ENCODE measurements at places on chromosomes 16 and 17.

- peak; percentile 52 for DNase-seq
These were observed 13.1 kb upstream of the SEPHS2 start for GRCh38 chr16:30458561-30459394.

GRCh38 chr16:30958175-30959079 lies 873 bp downstream of the SETD1A start:
- no peak for DNase-seq

- no peak for DNase-seq
These were observed 138.6 kb downstream of the TOX3 start for GRCh38 chr16:52408191-52408845.

DNA sequence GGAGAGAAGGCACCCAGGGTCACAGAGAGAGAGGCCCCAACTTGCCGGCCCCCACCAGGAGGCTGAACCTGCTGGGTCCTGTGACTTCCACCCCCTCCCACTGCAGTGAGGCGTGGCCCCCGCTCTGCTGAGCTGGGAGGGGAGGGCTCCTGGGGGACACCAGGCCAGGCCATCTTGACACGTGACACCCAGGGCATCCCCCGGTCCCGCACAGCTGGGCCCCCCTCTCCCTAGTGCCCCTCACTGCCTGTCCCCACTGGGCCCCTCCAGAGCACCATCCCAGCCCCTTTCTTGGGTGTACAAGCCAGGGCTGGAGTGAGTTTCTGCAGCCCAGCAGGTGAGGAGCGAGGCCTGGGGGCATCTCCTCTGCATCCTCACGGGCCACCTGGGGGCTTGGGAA lies 12.4 kb downstream of the UBALD1 start:
- DNase-seq, result no peak

DNA sequence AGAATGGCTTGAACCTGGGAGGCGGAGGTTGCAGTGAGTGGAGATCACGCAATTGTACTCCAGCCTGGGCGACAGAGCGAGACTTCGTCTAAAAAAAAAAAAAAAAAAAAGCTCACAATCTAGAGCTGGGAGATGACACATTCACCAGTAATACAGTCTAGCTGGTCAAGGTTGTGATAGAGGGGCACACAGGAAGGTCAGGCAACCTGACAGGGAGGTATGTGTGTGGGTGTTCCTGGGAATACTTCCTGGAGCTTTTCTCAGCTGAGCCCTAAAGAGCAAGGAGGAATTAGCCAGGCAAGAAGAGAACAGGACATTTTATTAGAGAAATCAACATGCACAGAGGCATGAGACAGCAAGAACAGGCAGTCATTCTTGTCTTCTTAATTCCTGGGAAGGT lies 216.7 kb downstream of the SHISA9 start:
- DNase-seq, result no peak

DNA sequence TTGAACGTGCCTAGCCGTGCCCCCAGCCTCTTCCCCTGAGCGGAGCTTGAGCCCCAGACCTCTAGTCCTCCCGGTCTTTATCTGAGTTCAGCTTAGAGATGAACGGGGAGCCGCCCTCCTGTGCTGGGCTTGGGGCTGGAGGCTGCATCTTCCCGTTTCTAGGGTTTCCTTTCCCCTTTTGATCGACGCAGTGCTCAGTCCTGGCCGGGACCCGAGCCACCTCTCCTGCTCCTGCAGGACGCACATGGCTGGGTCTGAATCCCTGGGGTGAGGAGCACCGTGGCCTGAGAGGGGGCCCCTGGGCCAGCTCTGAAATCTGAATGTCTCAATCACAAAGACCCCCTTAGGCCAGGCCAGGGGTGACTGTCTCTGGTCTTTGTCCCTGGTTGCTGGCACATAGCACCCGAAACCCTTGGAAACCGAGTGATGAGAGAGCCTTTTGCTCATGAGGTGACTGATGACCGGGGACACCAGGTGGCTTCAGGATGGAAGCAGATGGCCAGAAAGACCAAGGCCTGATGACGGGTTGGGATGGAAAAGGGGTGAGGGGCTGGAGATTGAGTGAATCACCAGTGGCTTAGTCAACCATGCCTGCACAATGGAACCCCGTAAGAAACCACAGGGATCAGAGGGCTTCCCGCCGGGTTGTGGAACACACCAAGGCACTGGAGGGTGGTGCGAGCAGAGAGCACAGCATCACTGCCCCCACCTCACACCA lies 724 bp downstream of the GAA start:
- DNase-seq, result no peak

DNA sequence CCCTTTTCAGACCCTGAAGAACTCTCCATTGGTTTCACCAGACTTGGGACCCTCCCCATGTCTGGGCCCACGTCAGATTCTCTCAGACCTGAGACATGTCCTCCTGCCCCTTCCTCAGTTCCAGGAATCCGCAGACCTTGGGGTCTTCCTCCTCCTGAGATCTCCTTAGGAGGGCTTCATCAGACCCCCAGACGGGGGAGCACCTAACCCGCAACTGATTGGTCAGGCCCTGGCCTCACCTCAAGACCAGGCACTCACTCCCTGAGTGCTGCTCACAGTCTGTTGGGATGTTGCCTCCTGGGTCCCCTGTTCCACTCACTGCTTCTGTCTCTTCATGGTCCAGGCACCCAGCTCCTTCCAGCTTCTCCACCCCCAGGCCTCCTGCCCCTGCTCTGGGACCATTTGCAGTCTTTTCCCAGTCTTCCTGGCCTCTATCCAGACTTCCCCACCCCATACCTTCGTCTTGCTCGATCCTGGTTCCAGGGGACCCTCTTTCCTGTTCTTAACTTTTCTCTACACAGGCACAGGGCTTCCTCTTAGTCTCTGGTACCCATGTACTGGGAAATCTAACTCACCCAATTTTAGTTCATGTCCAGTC lies 1.2 kb downstream of the GID4 start:
- DNase-seq, result no peak

DNA sequence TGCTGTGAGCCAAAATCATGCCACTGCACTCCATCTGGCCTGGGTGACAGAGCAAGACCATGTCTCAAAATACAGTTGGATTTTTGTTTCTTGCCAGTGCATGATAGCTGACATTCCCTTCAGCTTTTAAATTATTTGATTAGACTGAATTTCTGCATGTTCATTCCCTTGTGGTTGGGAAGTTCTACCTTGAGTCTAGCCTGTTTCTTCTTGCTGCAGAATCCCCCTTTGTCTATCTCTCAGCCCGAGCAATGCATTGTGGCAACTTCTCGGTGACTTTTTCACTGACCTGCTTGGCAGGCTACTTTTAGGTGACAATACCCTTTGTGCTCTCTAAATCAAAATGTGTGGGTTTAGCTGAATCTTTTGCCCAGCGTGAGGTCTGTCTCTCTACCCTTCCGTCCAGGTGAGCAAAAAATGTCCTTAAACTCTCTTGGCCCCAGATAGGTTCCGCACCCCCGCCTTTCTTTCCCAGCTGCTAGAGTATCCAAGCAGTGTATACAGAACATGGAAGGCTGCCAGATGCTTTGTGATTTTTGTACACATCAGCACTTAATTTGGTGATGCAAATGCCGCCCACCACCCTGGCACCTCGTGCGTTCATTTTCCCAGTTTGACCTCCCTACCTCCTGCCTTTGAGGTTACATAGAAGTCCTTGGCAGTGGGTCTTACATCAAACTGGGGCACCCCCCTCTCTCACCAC lies 130.2 kb downstream of the ABCC6 start:
- DNase-seq, result no peak

GRCh38 chr16:11708421-11708820 lies 34.2 kb downstream of the TXNDC11 start:
- no peak for DNase-seq

- DNase-seq, result no peak
These were observed 241.3 kb upstream of the ZFHX3 start for GRCh38 chr16:73289232-73289631.

- no peak for DNase-seq
These were observed 258.4 kb downstream of the C16orf95 start for GRCh38 chr16:87058728-87059250.

DNA sequence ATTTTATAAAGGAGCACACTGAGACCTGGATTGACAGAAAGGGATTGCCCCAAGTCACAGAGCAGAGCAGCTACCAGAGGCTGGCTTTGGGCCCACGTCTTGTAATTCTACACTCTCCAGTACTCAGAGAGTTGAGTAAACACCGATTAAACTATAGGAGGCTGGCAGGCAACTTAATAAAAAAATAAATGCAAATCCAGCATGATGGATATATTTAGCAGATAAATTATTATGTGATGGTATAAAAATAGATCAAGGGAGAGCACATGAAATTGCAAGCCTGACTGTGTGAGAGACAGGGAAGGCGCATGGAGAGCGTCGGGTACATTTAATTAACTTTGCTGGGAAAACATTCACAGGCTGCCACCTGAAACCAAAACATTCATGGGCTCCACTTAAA lies 87.7 kb upstream of the CCL2 start:
- no peak for DNase-seq

- DNase-seq, result no peak
These were observed 6.6 kb upstream of the CBX8 start for GRCh38 chr17:79803421-79803996.

- no peak for DNase-seq
These were observed 53.4 kb downstream of the PIMREG start for GRCh38 chr17:6497496-6498221.

- DNase-seq, result no peak
These were observed 24.8 kb downstream of the KLHDC4 start for GRCh38 chr16:87740909-87741424.

GRCh38 chr17:78432226-78433012 lies 54.0 kb downstream of the PGS1 start:
- no peak for DNase-seq

DNA sequence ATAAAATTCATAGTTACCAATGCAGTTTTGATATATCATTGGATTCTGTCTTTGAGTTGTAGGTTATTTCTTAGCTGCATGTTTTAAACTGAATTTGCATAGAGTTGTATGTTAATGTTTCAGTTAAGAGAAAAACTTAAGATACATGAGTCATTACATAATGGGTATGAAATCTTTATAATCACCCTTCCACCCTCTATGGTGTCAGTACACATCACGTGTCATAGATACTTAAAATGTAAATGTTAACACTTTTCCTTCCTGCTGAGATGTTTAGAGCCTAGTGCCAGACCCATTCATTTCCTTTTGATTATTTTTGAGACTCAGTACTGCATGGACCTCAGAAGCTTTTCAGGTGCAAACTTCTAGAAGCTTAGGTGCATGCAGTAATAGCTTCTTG lies 20.5 kb downstream of the ZNF207 start:
- DNase-seq, result no peak

- DNase-seq, result peak; percentile 82
These were observed at the start of gene FOXK2 for GRCh38 chr17:82518826-82519810. Gene FOXK2, plus strand, starts transcription at chr17:82519732. Its CDS starts 157 bp downstream, at chr17:82519889.

DNA sequence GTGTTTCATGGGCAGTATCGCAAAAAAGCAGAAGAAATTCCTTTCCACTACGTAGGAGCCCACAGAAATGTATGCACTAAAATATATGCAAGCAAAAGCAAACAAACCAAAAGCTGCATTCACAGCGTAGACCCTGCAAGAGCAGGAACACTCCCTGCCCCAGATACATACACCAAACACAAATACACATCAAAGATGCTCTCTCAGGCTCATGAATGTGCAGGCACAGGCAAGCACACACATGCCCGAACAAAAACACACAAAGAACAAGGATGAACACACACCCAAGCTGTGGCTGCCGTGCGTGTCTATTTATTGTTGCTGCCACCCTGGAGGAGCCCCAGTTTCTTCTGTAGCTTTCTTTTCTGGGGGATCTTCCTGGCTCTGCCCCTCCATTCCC lies 1.7 kb downstream of the NUPR1 start:
- no peak for DNase-seq

DNA sequence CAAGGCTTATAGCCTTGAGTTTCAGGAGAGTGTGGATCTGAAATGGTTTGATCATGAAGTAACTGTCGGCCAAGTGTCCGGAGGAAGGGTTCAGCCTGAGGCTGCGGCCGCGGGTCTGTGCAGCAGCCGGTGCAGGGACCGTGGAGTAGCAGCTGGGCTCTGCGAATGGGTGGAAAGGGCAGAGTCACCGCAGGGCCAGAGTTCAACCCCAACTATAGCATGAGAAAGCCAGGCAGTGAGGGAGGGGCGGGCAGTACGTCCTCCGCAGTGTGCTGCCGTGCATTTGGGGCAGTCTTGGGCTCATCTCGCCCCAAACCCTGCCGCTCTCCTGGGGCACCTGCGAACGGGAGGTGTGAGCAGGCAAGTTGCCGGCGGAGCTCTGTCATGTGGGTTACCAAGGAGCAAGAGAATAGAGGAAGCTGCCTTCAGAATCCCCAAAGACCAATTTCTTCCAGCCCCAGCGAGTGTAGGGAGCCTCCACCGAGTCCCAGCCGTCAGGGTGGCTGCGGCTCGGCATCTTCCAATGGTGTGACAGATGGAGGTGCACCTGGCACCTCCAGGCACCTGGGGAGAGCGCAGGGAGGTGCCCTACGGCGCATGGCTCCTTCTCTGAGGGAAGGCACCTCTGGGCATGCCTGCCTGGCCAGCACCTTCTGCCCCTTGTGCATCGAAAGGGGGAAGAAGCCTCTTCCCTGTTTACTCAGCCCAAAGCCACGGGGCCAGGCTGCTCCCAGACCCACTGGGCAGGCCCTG lies 87.3 kb downstream of the RPA1 start:
- no peak for DNase-seq

GRCh38 chr17:1959871-1960544 lies 65.1 kb downstream of the RTN4RL1 start:
- no peak for DNase-seq
